ENCODE measurements at places on chromosomes 13 and 19.

DNA sequence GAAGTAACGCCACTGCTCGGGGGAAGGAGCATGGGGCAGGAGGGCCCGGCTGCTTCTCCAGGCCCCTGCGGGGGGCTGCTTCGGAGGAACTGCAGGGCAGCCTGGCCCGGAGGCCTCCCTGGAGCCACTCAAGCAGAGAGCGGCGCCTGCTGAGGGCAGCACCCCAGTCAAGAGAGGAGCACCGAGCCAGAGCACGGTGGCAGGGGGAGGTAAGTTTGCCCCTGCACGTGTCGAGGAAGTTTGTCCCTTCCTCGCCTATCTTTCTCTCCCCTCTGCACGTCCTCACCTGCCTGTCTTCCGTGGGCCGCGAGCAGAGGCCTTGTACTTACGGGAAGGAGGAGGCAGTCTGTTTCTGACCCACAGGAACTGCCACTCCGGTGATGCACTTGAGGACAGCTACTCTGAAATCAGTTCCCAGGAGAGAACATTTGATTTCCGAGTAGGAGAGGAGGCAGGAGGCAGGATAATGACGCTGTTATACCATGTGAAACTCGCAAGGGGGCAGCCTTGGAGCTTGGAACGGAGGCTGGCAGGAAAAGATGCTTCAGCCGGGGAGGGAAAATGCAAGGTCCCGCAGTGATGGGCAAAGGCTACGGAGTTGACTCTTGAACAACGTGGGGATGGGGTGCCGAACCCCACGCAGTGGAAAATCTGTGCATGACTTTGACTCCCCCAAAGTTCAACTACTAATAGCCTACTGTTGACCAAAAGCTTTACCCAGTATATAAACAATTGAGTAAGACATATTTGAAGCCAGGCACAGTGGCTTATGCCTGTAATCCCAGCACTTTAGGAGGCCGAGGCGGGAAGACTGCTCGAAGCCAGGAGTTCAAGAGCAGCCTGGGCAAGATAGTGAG is 5.0 kb downstream of the FFAR1 start:
- DNase-seq: peak; percentile 81

GRCh38 chr13:47133011-47133445 is 236.2 kb upstream of the HTR2A start:
- DNase-seq: no peak

DNA sequence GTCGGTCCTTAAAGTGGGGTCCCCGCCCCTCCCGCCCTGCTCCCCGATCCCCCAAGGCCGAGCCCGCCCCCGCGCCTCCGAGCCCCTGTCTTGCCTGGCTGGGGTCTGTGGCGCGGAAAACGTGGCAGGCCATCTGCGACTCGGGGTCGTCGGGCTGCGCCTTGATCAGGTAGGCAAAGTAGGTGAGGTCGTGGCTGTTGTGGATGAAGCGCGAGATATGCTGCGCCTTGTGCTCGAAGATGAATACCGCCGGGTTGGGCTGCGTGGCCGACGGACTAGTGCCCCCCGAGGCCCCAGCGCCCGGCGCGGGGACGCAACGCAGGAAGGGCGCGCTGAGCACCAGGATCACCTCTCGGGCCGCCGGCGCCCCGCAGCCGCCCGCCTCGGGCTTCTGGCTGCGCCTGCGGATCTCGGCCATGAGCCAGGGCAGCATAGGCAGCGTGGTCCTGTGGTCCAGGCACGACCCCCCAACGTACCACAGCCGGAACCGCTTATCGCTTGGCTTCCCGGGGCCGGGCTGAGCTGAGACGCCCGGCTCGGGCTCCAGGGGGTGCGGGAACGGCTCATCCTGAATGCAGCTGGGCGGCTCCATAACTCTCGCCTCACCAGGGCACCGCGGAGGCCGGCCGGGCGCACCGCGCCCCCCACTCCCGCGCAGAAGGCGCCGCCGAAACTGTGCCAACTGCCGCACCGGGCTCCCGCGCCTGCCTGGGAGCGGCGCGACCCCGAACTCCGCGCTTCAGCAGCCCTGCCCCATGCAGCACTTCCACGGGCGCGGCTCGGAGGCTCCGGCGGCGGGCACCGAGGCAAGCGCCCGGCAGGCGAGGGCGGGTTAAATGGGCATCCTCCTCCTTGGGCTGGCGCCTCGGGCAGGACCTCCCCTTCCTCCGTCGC is 546 bp downstream of the TBC1D4 start:
- DNase-seq: peak; percentile 26

DNA sequence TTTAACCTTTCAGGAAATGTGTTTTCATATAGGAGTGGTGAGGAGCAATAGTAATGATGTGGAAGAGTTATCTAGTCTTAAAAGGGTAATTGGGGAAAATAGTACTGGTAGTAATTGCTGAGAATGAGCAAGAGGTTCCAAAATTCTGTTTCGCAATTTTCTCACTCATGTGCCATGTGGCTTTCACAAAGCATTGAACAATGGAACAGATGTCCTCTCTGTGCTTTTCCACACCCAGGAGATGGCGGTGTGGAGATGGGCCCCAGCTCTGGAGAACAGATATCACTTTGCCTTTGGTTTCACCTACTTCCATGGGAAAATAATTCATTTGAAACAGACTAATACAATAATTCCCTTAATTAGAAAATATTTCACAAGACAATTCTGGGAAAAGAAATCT is 170.0 kb upstream of the SLC10A2 start:
- DNase-seq: no peak

GRCh38 chr19:49862391-49863253 is 4.8 kb downstream of the PNKP start:
- peak; percentile 44 for DNase-seq

GRCh38 chr13:46489586-46490023 is 63.4 kb upstream of the LRCH1 start:
- no peak for DNase-seq

DNA sequence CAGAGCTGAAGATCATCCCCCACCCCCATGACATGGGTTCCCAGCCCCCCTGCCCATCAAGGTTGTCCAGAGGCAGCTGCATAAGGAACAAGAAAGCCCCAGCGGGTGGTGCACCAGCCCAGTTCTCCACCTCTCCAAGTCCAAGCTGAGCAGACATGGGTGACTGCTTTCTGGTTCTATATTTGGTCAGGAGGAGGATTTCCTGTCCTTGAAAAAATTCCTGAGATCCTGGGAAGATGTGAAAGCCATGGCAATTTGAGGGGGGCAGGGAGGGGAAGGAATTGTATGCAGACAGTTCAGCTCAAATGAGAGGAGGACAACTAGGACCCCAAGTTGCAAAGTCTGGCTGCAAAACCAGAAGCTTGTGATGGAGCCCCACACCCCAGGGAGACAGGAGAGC is 55.4 kb upstream of the ADGRE5 start:
- DNase-seq: no peak

DNA sequence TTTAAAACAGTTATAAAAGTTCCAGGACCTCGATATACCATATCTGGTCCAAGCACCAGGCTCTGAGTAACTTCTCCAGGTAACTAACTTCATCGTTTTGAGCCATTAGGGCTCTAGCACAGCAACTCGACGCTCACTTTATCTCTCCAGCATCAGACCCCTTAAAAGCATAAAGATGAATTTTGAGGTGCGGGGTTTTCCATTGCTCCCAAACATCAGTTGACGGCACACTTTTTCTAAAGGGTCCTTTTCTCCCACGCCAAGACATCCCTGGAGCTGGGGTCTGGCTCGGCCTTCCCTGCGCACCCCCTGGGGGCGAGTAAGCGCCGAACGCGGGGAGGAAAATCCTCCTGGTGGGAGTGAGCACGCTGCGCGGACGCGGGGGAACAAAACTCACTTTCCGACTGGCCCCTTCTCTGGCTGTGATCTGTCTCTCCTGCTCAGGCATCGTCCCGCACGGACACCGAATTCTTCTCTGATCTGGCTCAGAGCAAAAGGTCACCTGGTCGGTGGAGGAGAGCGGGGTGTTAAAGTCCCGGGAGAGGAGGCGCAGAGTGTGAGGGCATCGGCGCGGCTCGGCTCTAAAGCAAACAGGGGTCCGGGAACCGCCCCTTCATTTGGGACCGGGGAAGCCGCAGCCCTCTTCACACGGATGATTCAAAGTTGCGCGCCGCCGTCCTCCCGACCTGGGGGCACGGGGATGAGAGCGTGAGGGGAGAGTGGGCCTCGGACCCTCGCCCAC is at the start of gene ATP7B:
ATP7B (minus strand) TSS at position 561 of the 742 bp plus-strand sequence; CDS start at position 448, 113 bp downstream.
- peak; percentile 31 for DNase-seq

DNA sequence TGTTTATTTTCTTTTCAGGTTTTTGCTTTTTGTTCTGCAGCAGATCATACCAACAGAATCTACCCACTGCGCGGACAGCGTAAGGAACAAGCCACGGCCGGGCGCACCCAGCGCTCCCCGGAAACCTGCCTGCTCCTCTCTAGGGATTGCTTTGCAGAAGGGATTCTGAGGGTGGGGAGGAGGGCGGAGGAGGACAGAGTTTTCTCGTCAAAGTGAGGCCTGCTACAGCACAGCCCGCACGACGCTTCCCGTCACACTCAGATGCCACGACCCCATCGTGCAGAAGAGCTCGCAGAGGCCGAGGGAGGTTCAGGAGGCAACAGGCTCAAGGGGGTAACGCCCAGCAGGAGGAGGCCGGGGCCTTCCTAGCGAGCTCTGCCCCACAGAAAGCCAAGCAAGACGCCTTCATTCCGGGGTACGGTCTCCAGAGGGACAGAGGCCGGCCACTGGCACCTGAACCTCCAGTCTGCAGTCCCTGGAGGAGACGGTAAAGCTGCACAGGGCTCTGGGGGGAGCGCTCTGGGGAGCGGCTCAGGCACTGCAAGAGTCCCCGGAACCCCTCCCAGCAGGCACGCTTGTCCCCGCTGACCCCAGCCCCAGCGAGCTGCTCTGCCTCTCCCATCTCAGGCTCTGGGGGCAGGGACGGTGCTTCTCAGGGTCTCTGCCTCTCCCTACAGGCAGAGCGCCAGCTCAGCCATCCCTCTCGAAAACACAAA is 6.9 kb downstream of the REXO1 start:
- DNase-seq: no peak

DNA sequence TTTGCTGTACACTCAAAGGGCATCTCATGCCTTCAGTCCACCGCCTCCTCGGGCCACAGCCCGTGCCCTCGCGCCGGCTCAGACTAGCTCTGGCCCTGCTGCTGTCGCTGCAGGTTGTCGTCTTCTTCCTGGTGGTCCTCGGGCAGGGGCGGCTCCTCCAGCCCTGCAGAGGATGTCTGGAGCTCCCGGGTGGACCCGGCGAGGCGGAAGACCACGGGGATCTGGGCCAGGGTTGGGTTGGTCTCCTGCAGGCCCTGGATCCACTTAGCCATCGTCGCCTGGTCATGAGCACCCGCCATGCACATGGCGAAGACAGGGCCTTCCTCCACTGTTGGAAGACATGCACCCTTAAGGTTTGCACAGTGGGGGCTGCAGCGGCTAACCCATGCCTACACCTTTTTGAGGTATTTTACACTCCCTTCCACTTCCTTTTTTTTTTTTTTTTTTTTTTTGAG is 489 bp upstream of the ZNF653 start:
- DNase-seq: no peak

DNA sequence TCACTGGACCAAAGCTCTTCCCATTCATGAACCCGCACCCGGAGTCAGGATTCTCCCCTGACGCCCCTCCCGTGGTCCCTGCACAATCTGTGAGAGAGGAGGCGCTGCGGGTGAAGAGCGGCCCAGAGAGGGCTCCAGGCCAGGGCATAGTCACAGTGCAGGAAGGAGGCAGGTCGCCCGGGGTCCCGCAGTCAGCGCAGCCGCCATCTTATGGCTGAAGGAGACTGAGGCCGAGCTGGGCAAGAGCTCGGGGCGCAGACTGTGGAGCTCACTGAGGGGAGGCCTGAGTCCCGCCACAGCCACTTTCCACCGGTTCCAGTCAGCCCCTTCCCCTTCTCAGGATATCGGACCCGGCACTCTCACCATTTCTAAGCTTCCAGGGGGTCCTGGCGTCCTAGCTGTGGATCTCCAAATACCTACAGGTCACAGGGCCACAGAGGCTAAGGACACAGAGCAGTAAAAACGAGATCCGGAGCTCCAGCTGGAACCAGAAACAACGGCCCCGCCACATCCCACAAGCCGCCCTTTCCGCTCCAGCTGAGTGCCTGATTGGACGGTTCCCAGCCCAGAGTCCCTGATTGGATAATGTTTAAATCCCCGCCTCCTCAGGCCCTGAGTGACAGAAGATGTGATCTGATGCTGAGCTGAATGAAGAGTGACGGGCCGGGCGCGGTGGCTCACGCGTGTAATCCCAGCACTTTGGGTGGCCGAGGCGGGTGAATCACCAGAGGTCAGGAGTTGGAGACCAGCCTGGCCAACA is at the start of gene ZNF99:
ZNF99 (minus strand) TSS at position 501 of the 760 bp plus-strand sequence; CDS start at position 366, 135 bp downstream.
- DNase-seq: peak; percentile 9

DNA sequence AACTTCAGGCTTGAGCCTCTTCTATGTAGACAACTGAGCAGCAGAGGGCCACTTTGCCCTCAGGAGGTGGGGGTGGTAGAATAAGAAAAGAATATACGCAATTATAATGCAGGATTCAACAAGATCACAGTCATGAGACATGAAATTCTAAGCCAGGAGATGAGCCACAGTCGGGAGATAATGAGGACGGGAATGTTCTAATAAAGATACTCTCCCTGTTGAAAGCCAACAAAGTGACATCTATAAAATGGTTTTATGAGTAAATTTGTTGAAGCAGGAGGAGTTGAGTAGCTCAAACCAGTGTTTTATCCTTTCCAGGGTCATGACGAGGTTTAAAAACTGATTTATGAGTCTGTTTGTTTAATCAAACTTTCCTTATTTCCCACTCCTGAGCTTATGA is 152.0 kb upstream of the SERP2 start:
- no peak for DNase-seq

- DNase-seq: no peak
Measured at GRCh38 chr13:89930861-89931260, 1416.6 kb upstream of the MIR17HG start.

DNA sequence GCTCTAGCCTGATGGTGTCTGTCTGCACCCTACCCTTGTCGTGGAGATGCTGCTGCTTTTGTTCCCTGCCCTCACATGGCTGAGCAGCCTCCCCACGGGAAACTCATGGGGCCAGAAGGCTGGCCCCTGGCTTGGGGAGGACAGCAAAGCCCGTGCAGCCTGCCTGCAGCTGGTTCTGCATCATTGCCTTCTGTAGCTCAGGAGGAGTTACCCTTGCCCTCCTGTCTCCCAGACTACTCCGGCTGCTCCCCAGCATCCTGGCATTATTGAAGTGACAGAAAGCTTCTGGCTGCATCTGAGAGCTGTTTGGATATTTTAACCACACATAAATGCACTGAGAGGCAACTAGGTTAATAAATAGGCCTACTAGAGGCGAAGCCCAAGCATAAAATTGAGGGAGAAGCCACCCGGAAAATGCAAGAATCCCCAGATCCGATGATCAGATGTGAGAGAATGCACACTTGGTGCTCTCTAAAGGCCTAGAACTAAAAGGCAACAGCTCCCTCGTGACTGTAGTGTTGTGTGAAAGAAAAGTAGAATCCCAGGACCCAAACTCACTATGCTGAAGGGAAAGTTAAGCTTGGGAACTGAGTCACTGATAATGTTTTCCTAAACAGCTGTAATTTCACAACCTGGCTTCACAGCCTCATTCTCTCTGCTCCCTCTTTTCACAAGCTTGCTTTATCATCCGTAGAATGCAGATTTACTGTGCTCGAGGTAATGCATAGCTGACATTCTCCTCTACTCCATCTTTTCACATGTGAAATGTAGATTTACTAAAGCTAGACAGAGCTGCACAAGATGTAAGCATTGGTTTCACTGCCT is 110.8 kb downstream of the TNFRSF19 start:
- DNase-seq: no peak

- DNase-seq: peak; percentile 74
Measured at GRCh38 chr13:30395192-30396158, 26.8 kb upstream of the UBE2L5 start.

- DNase-seq: no peak
Measured at GRCh38 chr13:84655677-84656076, 773.4 kb upstream of the SLITRK1 start.

All from stimulated activated CD4-positive, alpha-beta T cell treated with anti-CD3 and anti-CD28 coated beads, Interleukin-15, amount 100 ng/mL, for 24 hours (primary cell).